ENCODE measurements at places on chromosomes 1 and 21. TPM values are rescaled to one million over a fixed set of nuclear protein-coding genes. Genes with fewer than 3 reads are reported as not detected.

EVA1B gene
- total RNA-seq, result 1.5 TPM

C1orf185 gene
- not detected for total RNA-seq

LCE2A gene
- total RNA-seq, result not detected

RUNX1 gene
- 71.7 TPM for total RNA-seq

VAV3 gene
- 5.5 TPM for total RNA-seq

GJB3 gene
- not detected for total RNA-seq

OPRD1 gene
- not detected for total RNA-seq

CIART gene
- 4.0 TPM for total RNA-seq

GJA5 gene
- not detected for total RNA-seq

S100A3 gene
- not detected for total RNA-seq

CD1D gene
- 0.11 TPM for total RNA-seq

F13B gene
- total RNA-seq, result not detected

TXNIP gene
- total RNA-seq, result 1,317 TPM

AMPD1 gene
- total RNA-seq, result not detected

CCDC30 gene
- 1.3 TPM for total RNA-seq

CLEC20A gene
- total RNA-seq, result not detected

ETNK2 gene
- 12.9 TPM for total RNA-seq

ATP6V1G3 gene
- not detected for total RNA-seq

MEX3A gene
- 0.36 TPM for total RNA-seq

SHISA4 gene
- total RNA-seq, result not detected

WDR64 gene
- total RNA-seq, result not detected

NADK gene
- 19.9 TPM for total RNA-seq

CNR2 gene
- total RNA-seq, result not detected

SLC1A7 gene
- total RNA-seq, result not detected

CHI3L1 gene
- total RNA-seq, result not detected

HPCA gene
- not detected for total RNA-seq

SFN gene
- 2.0 TPM for total RNA-seq

CTSK gene
- total RNA-seq, result 11.8 TPM

CYP4A22 gene
- total RNA-seq, result not detected

CLDN17 gene
- not detected for total RNA-seq

MPL gene
- total RNA-seq, result not detected

PIK3C2B gene
- 25.5 TPM for total RNA-seq

PRRX1 gene
- total RNA-seq, result not detected

SLC50A1 gene
- 10.2 TPM for total RNA-seq

RNPEP gene
- total RNA-seq, result 20.8 TPM

DDR2 gene
- 0.22 TPM for total RNA-seq

KCNH1 gene
- total RNA-seq, result not detected

SUSD4 gene
- total RNA-seq, result 13.0 TPM

NCAM2 gene
- not detected for total RNA-seq

TEX38 gene
- total RNA-seq, result not detected

TTC13 gene
- 24.9 TPM for total RNA-seq

NPR1 gene
- not detected for total RNA-seq

DARS2 gene
- total RNA-seq, result 1.7 TPM

SLAMF1 gene
- total RNA-seq, result 39.4 TPM

ERICH3 gene
- not detected for total RNA-seq

MPZ gene
- total RNA-seq, result 3.1 TPM

G0S2 gene
- total RNA-seq, result 6.4 TPM

MXRA8 gene
- total RNA-seq, result 2.9 TPM

All from CD4-positive, alpha-beta T cell (primary cell).